Stimulated activated CD4-positive, alpha-beta T cell treated with anti-CD3 and anti-CD28 coated beads, TNF-alpha, amount 100 ng/mL, for 1 hour (primary cell): ENCODE measurements at places on chromosomes 12 and 14.

GRCh38 chr12:68280240-68280639, 26.8 kb upstream of the IL22 start:
- DNase-seq, result no peak

- DNase-seq, result no peak
Observed at GRCh38 chr14:100130521-100130920, 28.9 kb downstream of the DEGS2 start.

GRCh38 chr14:65849091-65849490, 436.6 kb downstream of the FUT8 start:
- no peak for DNase-seq

- no peak for DNase-seq
Observed at GRCh38 chr14:63709589-63709988, 18.3 kb downstream of the SGPP1 start.

- DNase-seq, result no peak
Observed at GRCh38 chr14:105258846-105259245, 10.5 kb downstream of the BTBD6 start.

DNA sequence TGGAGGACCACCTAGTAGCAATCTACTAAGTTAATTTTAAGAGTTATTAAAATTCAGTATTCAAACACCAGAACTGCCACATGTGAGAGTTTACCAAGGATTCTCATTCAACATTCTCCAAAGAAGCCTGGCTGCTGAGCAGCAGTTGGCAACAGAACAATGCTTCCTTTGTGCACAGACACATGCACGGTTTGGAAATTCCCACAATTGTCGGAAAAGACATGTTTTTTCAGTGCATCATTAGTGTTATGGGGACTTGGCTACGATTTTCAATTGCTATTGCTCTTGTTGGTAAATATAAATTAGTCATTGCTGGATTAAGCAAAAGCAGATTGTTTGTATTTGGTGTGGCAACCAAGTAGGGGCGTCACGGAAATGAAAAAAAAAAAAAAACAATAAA, 22.2 kb downstream of the ST8SIA1 start:
- DNase-seq, result no peak

GRCh38 chr12:84305144-84305543, 607.5 kb downstream of the SLC6A15 start:
- DNase-seq, result no peak

- DNase-seq, result no peak
Observed at GRCh38 chr14:64912261-64912660, 2.0 kb upstream of the CHURC1 start.

DNA sequence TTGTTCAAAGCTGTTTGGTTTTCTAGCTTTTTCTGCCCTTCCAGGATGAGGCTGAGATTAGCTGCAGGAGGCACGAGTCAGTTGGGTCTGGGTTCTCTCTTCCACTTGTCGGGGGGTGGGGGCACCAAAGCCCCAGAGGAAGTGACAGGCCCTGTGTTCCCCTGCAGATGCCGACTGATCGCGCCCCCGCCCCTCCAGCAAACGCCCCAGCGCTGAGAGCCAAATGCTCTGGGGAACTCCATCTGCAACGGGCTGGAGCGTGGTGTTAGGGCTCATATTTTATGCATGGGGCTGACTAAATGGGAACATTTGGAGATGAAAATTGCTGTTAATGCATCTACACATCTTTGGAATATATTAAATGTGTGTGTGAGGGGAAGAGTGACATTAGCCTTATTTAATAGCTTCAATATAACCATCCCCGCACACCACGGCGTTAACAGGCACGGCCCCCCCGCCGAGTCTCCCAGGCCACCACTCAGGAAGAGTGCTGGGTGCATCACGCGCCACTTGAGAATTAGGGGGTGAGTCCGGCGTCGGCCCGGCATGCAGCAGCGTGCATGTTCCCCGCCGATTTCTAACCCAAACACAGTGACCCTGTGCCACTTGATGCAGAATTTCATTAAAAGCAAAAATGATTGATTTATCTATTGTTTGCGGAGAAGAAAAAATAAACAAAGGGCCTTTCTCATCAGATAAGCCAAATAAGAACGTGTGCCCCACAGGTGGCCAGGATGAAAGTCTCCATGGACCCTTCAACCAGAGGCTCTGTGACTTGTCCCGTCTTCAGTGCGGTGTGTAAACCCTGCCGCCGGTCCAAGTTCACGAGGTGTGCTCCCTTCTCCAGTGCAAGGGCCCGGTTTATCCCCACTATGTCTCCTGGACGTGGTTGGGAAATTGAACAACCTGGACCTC, 165.0 kb upstream of the RTL1 start:
- no peak for DNase-seq

GRCh38 chr12:71521125-71521524, 81.5 kb downstream of the LGR5 start:
- no peak for DNase-seq

- DNase-seq, result no peak
Observed at GRCh38 chr14:82886670-82887069, 1353.0 kb upstream of the SEL1L start.
